DMS53 (cell line): ENCODE measurements at places on chromosomes 3 and 15.
A peak's percentile ranks its signal among the peaks of the same experiment; 100 is the strongest.

- DNase-seq: no peak
These were observed 6.4 kb downstream of the CFAP92 start for GRCh38 chr3:128987302-128988100.

GRCh38 chr3:31159331-31160039 lies 265.0 kb upstream of the GADL1 start:
- DNase-seq: no peak

DNA sequence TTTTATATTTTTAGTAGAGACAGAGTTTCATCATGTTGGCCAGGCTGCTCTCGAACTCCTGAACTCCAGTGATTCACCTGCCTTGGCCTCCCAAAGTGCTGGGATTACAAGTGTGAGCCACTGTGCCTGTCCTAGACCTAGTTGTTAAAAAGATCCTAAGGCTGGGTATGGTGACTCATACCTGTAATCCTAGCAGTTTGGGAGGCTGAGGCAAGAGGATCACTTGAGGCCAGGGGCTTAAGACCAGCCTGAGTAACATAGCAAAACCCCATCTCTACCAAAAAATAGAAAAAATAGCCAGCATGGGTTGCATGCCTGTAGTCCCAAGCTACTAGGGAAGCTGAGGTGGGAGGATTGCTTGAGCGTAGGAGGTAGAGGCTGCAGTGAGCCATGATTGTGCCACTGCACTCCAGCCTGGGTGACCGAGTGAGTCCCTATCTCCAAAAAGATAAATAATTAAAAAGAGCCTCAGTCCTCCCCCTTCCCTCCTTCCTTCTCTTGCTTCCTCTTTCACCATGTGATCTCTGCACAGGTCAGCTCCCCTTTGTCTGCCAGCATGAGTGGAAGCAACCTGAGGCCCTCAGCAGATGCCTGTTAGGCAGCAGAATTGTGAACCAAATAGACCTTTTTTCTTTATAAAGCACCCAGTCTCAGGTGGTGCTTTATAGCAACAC lies 9.8 kb upstream of the FNDC3B start:
- DNase-seq: no peak

DNA sequence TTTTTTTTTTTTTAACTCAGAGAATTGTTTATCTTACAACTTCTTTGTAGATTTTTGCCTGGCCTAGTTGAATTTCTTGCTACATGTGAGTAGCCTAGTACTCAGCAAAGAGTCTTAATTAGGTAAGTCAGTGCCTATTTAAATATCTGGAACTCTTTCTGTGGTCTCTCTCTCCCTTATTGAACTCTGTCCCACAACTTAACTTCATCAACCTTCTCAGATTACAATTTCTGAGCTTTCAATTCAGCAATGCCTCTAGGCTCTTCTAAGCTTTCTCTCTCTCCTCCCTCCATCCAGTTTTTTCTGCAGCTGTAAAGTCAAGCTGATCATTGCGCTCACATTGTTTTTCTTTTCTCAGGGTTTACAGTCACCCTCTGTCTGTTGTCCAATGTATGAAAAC lies 517.6 kb upstream of the ROBO1 start:
- no peak for DNase-seq

GRCh38 chr15:76730262-76730661 lies 174.9 kb downstream of the SCAPER start:
- no peak for DNase-seq

GRCh38 chr15:58795825-58796224 lies 24.7 kb downstream of the MINDY2 start:
- DNase-seq: no peak

- no peak for DNase-seq
These were observed 1001.9 kb downstream of the ROBO1 start for GRCh38 chr3:78765671-78766485.

GRCh38 chr15:92109191-92109873 lies 255.8 kb downstream of the SLCO3A1 start:
- DNase-seq: peak; percentile 88

- peak; percentile 13 for DNase-seq
These were observed 1.0 kb upstream of the SLTM start for GRCh38 chr15:58934521-58934920.
